ENCODE measurements at places on chromosomes 7 and 10.
A peak's percentile ranks its signal among the peaks of the same experiment; 100 is the strongest.

DNA sequence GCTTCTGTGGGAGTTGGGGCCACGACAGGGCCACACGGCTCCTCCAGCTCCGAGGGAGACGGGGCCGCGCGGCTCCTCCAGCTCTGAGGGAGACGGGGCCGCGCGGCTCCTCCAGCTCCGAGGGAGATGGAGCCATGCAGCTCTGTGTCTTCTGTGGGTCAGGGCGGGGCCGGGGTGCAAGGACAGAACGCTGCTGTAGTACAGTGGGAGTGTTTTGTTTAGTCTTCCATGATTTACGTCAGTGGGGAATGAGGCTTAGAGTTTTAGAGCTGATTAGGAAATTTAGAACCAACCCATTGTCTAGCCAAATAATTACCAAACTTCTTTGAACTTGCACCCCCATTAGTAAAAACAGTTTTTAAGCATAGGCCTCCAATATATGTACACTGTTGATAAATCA is 32.9 kb upstream of the PRKAR1B start:
- DNase-seq: no peak

DNA sequence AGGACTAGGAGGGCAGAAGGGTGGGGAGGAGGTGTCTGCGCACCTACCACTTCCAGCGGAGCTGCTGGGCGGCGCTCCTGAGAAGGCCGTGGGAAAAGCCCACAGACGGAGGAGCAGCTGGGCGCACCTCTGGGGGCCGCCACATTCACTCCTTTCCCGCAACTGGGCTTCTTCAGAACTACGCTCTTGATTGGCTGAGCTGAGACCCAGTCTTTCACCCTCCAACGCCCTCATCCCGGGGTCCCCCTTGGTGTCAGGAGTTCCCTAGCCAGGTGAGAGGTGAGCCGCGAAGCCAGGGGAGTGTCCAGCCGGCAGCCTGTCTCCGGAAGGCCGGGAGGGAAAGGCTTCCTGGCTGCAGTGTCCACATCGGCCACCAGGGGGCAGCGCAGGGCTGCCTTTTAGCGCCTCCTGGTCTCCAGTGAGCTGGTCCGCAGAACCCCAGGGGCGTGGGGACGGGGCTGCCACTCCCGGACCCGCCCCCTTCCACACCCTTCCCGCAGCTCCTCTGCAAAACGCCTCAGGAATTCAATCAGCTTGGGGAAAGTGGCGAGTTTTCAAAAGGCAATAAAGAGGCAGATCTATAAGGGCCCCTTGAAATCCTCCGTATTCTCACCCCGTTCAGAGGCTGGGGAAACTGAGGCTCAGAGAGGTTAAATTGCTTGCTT is 98.8 kb downstream of the CHST15 start:
- peak; percentile 85 for DNase-seq

DNA sequence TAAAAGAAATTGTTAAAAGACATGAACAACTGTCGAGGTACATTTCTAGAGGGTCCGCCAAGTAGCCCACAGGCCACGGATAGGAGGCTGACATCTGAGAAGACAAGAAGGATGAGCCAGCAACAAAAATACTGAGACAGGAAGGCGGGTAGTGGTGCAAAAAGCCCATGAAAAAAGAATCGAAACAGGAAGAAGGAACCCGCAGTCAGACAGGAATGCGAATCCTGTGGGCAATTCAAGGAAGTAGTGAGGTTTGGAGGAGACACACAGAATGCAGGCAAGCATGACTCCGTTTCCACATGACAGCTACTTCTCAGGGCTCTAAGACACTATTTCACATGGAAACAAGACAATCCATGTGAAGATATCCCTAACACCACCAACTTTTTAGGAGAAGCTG is 125.2 kb downstream of the DOCK4 start:
- DNase-seq: no peak

- no peak for DNase-seq
These were observed 33.0 kb upstream of the PLXNA4 start for GRCh38 chr7:132609222-132609621.

- no peak for DNase-seq
These were observed 74.6 kb upstream of the CPXM2 start for GRCh38 chr10:123965973-123966895.

- DNase-seq: no peak
These were observed 9.1 kb upstream of the MCM10 start for GRCh38 chr10:13152296-13152695.

DNA sequence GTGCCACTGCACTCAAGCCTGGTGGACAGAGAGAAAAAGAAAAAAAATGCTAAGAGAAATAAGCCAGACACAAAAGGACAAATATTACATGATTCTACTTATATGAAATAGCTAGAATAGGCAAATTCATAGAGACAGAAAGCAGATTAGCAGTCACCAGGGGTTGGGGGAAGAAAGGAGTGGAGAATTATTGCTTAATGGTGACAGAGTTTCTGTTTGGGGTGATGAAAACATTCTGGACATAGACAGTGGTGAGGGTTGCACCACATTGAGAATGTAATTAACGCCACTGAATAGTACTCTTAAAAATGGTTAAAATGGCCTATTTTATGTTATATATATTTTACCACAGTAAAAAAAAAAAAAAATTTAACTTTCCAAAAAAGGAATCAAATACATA is 6.4 kb upstream of the NT5C2 start:
- DNase-seq: no peak

GRCh38 chr10:49117376-49118070 is 2.2 kb upstream of the VSTM4 start:
- no peak for DNase-seq

- DNase-seq: no peak
These were observed 43.9 kb downstream of the CHRM2 start for GRCh38 chr7:136912339-136912738.

DNA sequence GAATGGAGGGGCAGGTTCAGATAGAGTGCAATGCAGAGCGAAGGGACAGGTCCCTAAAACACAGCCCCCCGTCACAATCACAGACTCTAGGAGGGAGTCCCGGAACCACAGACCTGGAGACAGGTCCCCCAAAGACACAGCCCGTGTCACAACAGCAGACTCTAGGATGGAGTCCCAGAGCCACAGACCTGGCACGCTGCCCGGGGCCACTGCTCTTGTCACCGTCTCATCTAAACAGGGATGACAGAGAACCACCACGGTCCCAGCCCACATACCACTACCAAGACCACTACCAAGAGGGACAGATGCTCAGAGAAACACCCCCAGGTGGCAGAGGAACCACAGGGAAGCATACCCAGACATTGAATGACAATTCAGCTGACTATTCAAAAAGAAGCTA is 183.9 kb downstream of the TCERG1L start:
- DNase-seq: no peak

DNA sequence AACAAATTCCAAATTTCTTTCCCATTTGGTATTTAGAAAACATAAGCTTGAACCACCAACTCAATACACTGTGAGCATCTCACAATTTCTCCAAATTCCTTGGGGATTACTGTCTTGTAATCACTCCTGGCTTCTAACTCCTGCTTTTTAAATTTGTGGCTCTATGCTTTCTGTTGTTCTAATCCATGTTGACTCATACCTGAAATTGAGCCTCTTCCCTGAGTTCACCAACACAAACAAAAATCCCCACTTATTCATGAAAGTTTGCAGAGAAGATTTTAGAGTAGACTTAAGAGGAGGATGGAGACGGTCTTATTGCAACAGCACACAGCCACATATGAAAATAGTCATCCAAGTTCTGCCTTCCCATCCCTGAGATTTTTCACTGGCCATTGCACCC is 252.5 kb downstream of the PTEN start:
- no peak for DNase-seq

GRCh38 chr10:24618401-24618800 is 105.3 kb downstream of the ARHGAP21 start:
- no peak for DNase-seq

GRCh38 chr7:30466266-30466665 is 12.3 kb downstream of the NOD1 start:
- no peak for DNase-seq

DNA sequence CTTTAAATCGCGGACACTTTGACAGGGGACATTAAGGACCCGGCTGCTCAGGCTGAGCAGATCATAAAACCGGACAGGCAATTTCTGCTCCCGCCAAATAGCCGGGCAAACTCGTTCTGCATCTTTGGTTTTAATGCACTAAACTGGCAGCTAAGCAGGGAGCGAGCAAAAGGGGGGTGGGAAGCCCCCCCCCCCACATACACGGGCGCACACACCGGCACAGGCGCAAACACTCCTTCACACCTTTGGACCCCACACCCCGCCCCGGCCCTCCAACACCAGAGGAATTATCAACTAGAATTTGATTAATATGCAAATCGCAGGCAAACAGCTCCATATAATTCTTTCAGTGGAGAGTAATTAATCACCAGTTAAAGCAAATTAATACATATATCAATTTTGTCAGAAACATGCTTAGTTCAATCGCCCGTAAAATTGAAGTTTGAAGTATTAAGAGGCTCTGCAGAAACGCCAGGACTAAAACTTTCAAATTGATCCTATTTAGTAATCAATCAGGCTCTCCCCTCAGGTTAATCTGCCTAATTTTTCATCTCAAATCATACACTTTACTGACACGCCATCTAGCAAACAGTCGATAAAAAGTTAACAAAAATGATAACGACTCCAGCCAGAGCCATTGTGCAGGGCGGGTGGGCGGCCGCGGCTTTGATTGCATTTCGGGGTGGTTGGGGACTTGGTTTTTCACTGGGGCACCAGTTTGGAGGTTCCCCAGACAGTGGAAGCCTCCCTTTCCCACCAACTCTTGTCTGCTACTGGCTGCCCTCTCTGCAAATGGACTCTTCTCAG is 9.9 kb downstream of the LBX1 start:
- no peak for DNase-seq

DNA sequence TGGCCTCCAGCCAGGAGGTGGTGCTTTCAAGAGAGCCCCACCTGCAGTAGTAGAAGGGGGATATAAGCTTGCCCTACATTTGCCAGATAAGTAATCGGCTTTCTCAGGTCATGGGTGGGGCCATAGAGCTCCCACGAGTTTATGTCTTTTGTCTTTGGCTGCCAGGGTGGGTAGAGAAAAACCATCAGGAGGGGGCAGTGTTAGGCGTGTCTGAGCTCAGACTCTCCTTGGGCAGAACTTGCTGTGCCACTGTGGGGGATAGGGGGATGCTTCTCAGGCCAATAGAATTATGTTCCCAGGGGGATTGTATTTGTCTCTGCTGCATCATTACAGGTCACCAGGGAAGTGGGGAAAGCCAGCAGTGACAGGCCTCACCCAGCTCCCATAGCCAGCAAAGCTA is 12.3 kb upstream of the MRPS33 start:
- DNase-seq: no peak

DNA sequence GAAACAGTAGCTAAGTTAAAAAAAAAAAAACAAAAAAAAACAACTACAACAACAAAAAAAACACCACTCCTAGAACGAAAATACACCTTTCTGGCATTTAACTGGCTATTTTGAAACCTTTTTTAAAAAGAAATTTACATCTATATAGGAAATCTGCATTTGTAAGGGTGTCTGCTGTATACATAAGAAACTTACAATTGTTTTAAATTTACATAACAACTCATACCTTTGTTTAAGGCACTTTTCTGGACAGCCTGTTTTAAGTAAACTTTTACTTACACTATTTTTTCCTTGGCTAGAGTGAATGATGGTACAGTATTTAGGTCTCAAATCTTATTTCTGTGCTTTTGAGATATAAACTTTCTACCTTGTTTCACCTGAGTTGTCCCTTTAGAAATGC is 34.0 kb upstream of the PAPSS2 start:
- no peak for DNase-seq

- no peak for DNase-seq
These were observed 23.2 kb upstream of the BTRC start for GRCh38 chr10:101330631-101331225.

- DNase-seq: no peak
These were observed 615 bp downstream of the THAP5 start for GRCh38 chr7:108568801-108569380.

GRCh38 chr7:70051726-70052125 is 453.5 kb downstream of the AUTS2 start:
- no peak for DNase-seq

DNA sequence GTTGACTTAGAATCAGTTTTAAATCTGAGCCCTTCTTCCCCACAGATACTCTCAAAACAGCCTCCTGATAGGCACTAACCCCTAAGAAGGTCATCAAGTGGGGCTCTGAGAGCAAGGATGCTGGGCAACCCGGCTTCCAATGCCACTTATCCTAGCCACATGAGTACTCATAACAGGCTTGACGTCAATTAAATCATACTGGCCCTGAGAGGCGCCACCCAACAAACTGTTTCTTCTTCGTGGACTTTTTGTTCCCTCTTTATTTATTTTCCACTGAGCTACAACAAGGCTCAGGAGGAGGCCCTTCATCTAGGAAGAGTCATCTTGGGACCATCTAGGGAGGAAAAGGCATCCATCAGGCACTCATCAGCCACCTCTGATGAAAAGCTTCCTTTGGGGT is 255.9 kb downstream of the KCNMA1 start:
- no peak for DNase-seq

- no peak for DNase-seq
These were observed 27.1 kb upstream of the PTPRN2 start for GRCh38 chr7:158614700-158615099.

DNA sequence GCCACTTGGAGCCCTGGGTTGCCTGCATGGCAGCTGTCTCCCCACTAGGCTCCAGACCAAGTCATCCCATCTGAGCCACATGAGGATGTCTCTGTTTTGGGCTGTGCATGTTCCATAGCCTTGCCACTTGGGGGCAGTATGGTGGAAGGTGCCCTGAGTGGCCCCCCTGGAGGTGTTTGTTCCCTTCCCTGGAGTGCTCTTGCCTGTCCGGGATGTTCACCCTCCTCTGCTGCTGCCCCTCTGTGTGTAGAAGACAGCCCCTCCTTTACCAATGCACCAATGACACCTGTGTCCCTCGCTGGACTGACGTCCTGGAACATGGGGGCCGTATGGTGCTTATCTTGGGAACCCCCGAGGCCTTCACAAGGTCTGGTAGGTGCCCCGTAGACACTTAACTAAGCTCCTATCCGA is 100.2 kb downstream of the ACTR3B start:
- no peak for DNase-seq

DNA sequence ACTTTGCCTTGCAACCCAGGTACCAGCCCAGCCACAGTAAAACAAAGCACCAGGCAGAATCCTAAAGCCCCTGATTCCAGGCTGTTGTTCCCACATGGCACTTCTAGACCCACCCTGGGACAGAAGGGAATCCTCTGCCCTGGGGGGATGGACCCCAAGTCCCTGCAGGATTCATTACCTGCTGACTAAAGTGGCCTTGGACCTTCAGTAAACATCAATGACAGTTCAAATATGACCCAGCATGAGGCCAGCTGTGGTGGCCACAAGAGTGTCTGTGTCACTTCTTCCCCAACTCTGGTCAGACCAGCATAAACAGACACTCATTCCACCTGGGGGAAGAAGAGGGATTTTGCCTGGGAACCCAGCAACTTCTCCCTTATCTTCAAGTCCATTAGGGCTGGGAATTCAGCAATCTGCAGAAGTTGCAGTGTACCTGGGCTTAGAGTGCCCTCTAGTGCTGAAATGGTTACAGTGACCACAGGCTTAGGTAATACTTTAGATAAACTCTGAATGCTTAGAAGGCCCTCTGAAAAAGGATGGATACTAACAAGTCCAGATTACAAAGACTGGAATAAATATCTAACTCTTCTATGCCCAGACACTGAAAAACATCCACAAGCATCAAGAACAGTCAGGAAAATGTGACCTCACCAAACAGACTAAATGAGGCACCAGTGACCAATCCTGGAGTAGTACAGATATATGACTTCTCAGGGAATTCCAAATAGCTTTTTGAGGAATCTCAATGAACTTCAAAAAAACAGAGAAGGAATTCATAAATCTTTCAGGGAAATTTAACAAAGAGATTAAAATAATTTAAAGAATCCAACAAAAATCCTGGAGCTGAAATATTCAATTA is 108.5 kb upstream of the TMEM168 start:
- peak; percentile 37 for DNase-seq

- DNase-seq: no peak
These were observed 167.7 kb upstream of the TCF7L2 start for GRCh38 chr10:112782200-112782907.

GRCh38 chr10:22853906-22854447 is 73.9 kb upstream of the ARMC3 start:
- DNase-seq: no peak
